ENCODE measurements at places on chromosomes 16 and 17. TPM values are rescaled to one million over a fixed set of nuclear protein-coding genes. Genes with fewer than 3 reads are reported as not detected.

Gene QRICH2
- 1.1 TPM for total RNA-seq

Gene ELMO3
- total RNA-seq, result 0.37 TPM

Gene FBXW10
- total RNA-seq, result not detected

Gene KRTAP3-2
- not detected for total RNA-seq

Gene FBF1
- total RNA-seq, result 6.3 TPM

Gene MEFV
- total RNA-seq, result 0.82 TPM
